ENCODE measurements at places on chromosomes 16 and 17.

- DNase-seq: no peak
Observed at GRCh38 chr17:21602176-21602575, 90.1 kb upstream of the KCNJ18 start.

DNA sequence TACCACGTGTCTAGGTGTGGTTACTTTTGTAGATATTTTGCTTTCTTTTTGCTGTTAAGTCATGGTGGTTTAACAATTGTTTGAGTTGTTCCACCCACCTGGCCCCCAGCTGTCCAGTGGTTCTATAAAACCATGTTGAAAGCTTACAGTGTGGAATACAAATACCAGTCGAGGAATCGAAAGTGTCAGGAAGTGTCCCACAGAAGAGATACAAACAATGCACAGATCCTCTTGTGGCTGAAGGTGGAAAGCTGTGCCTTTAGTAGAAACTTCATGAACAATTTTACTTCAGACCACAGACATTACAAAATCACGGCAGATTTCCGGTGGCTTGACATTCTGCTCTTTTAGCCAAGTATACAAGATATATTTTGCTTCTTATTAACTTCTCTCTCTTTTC is 782.4 kb upstream of the SOX9 start:
- no peak for DNase-seq

DNA sequence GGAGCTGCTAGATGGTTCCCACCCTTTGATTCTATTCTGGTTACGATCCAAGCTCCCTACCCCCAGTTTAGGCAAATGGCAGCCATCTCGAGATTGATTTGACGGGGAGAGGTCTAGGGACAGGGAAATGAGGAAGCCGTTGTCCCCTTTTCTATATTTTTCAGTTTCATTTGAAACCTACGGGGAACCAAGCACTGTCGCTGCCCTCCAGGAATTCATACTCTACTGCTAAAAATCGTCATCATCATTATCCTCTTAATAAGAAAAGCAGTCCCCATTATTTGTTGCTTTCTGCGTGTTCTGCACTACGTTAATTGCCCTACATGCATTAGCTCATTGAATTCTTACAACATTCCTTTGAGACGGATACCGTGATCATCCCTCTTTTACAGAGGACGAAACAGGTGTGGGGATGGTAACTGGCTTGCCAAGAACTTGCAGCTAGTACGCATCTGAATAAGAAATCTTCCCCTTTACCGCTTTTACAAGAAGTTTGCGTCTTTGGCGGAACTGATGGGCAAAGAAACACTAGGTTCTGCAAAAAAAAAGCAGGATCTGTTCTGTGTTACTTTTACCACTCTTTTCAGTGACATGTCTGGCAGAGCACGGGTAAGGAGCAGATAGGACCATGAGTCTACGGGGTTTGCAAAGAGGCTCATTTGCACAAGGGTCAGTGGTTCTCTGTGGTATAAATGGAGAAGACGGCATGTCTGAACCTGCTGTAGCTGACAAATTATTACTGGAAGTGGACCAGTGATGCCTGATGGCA is 1.1 kb downstream of the CCP110 start:
- DNase-seq: peak; percentile 22

GRCh38 chr16:67530013-67530939 is 1.6 kb downstream of the RIPOR1 start:
- DNase-seq: no peak

- no peak for DNase-seq
Observed at GRCh38 chr17:45251931-45252330, 10.0 kb downstream of the SPATA32 start.

DNA sequence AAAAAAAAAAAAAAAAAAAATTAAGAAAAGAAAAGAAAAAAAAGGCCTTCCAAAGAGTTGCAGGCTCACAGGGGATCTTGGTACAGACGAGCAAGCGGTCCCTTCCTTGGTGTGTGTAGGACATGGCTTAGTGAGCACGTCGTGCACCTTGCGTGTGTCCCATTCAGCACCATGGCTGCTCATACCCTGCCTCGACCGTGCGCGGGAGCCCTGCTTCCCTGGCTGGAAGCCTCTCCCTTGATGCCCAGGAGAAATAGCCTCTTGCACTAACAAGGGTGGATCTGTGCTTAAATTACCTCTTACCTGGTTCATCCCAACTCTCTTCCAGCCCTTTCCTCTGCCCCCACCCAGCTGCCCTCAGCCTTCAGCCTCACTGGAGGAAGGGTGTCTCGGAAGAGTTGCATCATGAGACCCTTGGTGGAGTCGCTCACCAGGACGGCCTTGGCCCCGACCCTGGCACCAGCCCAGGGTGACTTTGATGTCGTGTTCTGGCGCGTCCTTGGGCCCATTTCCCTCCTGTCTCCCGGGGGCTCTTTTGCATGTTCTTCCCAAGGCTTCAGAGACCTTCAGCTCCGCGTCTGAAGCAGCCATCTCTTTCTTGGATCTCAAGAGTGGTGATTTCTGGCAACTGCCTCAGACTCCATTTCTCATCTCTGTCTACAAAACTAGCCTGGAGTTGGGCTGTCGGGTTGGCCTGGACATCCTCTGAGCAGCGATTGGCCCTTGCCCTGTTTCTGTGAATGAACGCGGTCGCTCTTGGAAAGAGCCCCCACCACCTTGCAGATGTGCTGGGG is 127.2 kb downstream of the CMIP start:
- DNase-seq: no peak

- DNase-seq: no peak
Observed at GRCh38 chr16:55899857-55900256, 24.7 kb upstream of the CES5A start.

DNA sequence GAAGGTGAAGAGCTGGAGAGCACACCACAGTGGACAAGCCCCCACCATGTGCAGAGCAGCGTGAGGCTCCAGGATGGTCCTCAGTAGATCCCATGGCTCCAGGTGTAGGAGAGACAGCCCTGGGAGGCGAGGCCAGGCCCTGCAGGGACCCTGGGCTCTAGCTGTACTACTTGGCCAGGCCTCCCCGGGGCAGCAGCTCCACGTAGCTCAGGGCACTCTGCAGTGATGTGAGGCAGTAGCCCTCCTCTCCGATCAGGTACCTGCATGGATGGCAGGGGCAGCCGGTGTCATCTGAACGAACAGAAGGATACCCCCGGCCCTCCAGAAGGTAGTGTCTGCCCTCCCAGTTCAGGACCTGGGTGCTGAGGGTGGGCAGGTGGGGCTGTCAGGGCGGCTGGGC is 6.2 kb upstream of the SPATA2L start:
- DNase-seq: no peak

DNA sequence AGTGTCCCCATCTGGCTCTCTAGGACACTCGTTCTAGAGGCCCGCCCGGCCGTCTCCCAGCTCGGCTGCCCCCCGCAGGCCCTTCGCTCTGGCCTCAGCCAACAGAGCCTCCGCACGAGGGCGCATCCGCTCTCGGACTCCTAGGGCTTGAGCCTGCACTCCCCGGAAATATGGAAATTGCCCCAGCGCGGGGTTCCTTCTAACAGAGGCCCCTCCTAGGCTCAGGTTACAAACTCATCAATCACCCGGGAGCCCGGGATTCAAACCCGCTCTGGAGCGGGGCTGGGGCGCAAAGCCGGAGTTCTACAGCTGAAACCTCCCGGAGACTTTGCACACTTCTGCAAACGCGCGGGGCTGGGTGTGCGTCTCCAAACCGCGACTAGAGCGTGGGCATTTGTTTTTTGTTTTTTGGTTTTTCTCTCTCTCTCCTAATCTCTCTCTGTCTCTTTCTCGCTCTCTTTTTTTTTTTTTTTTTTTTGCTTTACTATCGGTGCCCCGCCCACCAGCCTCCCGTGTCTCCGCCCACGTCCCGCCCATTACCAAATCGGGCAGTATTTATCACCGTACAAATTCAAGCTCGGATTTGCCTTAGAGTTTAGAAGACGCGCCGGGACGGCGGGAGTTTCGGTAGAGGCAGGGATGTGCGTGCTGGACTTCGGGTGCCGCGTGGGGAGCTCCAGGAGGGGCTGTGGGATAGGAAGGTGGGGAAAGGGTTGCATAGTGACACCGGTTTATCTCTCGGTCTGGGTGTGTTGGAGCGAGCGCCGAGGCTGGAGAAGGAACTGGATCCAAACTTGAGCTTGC is 2.4 kb upstream of the FOXL1 start:
- peak; percentile 36 for DNase-seq

DNA sequence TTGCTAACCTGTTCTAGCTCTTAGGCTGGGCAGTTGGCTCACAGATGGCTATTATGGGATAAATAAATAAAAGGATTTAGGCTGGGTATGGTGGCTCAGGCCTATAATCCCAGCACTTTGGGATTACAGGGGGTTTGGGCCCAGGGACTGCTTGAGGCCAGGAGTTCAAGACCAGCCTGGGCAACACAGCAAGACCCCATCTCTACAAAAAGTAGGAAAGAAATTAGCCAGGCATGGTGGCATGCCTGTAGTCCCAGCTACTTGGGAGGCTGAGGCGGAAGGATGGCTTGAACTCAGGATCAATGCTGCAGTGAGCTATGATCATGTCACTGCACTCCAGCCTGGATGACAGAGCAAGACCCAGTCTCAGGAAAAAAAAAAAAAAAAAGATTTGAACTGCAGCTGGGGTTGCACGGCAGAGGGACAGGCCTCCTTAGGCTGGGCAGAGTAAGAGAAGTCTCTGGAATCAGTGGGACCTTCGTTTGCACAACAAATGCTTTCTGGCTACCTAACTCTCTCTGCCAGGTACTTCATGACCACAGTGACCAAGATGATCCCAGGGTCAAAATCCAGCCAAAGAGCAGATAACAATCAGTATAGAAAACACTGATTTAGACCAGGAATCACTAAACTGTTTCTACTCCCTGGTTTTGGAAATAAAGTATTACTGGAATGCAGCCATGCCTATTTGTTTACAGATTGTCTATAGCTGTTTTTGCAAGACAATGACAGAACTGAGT is 6.8 kb downstream of the RUSF1 start:
- DNase-seq: no peak

DNA sequence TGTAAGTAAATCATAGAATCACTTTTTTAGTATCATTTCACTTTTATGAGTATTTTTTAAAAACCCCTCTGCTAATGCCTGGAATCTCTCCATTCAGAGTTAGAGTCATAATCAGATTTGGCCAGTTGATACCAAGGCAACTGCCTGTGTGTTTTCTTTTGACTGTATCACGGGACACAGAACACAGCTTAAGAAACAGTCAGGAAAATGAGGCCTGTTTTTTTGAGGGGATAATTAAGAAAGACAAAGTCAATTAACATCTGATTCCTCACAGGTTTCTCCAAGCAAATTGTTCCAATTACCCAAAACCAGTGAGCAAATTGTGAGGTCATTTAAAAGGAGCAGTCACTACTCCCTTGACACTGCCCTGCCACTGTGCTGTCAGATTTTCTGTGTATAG is 944.5 kb upstream of the SOX9 start:
- DNase-seq: no peak

GRCh38 chr17:31279401-31279800 is 17.6 kb downstream of the OMG start:
- no peak for DNase-seq

DNA sequence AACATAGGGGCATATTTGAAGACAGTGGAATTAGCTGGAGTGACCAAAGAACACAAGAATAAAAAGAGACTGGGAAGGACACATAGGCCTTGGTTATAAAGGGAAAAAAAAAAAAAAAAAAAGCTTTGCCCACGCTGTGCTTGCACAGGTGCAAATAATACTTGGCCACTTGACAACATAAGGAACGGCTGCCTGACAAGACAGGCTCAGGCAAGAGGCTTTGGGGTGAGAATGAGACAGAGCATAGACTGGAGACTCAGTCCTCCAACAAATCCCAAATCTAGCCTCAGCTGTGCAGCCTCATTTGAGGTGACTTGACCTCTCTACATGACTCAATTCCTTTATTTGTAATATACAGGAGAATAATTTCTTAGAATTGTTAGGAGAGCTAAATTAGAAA is 332.8 kb upstream of the DYNLRB2 start:
- no peak for DNase-seq

DNA sequence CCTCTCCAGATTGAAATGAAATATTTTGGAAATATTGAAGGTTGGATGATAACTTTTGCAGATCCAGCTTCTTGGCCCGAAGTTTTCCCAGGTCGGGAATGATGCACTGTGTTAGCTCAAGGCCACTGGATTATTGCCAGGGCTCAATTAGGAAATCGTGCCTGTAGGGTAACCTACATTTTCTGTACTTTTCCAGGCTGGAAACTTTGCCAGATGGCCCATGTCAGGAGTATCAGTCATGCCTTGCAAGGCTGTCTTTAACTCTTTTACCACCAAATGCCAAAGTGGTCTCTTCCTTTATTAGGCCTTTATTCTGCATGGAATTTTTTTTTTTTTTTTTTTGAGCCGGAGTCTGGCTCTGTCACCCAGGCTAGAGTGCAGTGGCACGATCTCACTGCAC is 8.9 kb upstream of the SEC14L1 start:
- no peak for DNase-seq

GRCh38 chr17:7435676-7436555 is 681 bp downstream of the TMEM102 start:
- peak; percentile 50 for DNase-seq

DNA sequence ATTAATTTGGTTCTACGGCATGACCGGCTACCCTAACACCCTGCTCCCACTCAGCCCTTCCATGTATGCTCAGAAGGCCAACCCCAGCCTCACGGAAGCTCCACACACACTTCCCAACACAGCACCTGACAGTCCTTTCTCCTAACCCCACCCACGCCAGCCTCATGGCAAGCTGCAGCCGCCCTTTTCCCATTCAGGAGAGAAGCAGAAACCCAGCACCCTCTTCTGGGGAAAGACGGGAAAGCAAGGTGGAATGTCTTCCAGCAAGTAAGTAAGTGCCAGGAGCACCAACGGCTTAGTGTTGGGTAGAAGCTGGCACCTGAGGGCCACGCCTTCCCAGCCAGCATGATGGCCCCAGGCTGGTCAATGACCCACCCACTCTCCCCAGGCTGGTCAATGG is 32.1 kb downstream of the ABR start:
- DNase-seq: peak; percentile 50

GRCh38 chr17:75319904-75320691 is 30.9 kb upstream of the SLC25A19 start:
- no peak for DNase-seq

- DNase-seq: no peak
Observed at GRCh38 chr16:17206712-17207111, 264.0 kb downstream of the XYLT1 start.

DNA sequence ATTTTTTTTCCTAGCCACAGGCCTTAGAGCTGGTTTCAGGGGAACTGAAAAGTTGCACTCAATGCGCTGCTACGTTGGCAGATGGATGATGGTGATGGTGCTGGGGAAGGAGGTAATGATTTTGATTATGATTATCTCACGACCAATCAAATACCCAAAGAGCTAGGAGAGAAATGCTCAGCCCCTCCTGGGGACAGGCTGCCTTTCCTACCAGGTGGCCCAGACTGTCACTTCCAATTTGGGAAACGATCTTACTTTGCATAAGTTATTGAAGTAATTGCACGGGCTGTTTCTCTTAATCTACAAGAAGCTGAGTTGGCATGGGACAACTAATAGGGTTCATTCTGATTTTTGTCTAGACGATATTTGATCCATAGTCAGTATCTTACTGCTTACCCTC is 379.7 kb upstream of the EEF2KMT start:
- DNase-seq: no peak

GRCh38 chr17:83067071-83067717 is 12.2 kb upstream of the METRNL start:
- no peak for DNase-seq

DNA sequence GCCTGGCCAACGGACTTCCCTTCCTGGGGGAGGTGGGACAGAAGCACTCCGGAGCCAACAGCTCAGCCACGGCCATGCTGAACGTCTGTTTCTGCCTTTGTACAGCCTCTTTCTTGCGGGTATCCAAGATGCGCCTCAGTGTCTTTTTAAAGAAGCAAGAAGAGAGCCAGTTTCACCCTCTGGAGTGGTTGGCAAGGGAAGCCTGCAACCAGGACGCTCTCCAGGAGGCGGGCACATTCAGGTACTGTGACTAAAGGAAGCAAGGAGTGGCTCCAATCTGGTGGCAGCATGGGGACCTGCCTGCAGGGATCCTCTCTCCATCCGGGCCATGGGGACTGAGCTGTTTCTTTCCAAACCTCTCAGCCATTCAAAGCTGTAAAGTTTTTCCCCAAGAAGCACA is 60.6 kb upstream of the ENDOV start:
- DNase-seq: no peak

Data from NCI-H748 treated with DMSO at 0.1 percent for 48 hours (cell line).